IMR-90 (cell line): ENCODE measurements at places on chromosomes 16 and 17. TPM values are rescaled to one million over a fixed set of nuclear protein-coding genes. Genes with fewer than 3 reads are reported as not detected.

The EFCAB5 gene
- total RNA-seq = under 0.01 TPM in 1 of 2 replicates, not detected in the other

The SLC38A8 gene
- total RNA-seq = not detected in 2 replicates

The ZG16 gene
- not detected in 2 replicates for total RNA-seq

The PRMT7 gene
- total RNA-seq = 65.5 and 68.6 TPM in 2 replicates

The ZNF624 gene
- 3.8 and 4.2 TPM in 2 replicates for total RNA-seq

The MYH8 gene
- total RNA-seq = not detected in 2 replicates

The C16orf89 gene
- 0.18 TPM in 1 of 2 replicates, not detected in the other for total RNA-seq

The ACSM2A gene
- total RNA-seq = not detected in 2 replicates

The PHF23 gene
- 44.8 and 45.5 TPM in 2 replicates for total RNA-seq

The PLCD3 gene
- 5.3 and 5.6 TPM in 2 replicates for total RNA-seq

The PCGF2 gene
- total RNA-seq = 1.1 and 1.4 TPM in 2 replicates

The ZC3H7A gene
- total RNA-seq = 22.2 and 33.3 TPM in 2 replicates

The C17orf50 gene
- total RNA-seq = not detected in 2 replicates

The ENO3 gene
- total RNA-seq = 1.4 TPM in 2 replicates

The AANAT gene
- total RNA-seq = not detected in 2 replicates

The SNX20 gene
- not detected in 2 replicates for total RNA-seq

The MT4 gene
- not detected in 2 replicates for total RNA-seq

The PMFBP1 gene
- total RNA-seq = under 0.01 TPM in 1 of 2 replicates, not detected in the other

The FOXN1 gene
- total RNA-seq = not detected in 2 replicates

The SPAG5 gene
- 55.5 and 60.8 TPM in 2 replicates for total RNA-seq

The RNF227 gene
- 1.3 and 1.4 TPM in 2 replicates for total RNA-seq

The VAMP2 gene
- total RNA-seq = 2.2 and 2.3 TPM in 2 replicates

The IKZF3 gene
- total RNA-seq = not detected in 2 replicates
